ENCODE measurements at places on chromosomes 6 and 20.

DNA sequence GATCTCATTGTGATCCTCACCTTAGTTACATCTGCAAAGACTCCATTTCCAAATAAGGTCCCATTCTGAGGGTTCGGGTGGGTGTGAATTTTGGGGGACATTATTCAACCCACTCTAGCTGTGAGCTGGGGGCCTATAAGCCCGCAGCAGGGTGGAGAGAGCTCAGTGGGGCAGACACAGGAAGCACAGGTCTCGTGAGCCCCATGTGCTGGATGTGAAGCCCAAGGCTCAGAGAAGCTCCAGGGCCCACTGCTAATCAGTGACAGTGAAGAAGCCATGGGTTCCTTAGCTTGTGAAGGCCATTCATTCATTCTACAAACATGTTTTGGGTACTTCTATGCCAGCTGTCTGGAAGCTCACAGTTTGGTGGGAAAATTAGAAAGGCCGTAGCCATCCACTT lies 47.5 kb downstream of the CHMP4B start:
- DNase-seq = no peak

DNA sequence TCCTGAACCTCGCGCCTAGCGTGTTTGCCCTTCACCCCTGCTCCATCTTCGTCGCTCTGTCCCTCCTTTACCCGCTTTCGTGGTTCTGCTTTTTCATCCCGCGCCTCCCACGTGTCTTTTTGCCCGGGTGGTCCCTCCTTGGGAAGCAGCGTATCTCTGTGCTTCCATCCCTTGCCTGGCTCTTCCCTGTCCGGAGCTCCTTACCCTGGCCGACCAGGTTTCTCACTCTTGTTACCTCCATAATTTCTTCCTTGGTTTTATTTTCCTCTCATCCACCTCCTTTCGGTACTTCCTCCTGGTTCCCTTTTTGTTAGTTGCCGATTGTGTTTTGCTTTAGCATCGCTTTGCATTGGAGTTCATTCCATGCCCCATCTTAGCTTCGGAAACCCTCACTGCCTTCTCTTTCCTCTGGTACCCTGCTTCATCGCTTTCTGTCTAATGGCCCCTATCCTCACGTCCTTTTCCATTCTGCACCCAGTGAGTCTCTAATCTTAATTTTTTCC lies 735 bp downstream of the FAM135A start:
- DNase-seq = peak; percentile 45

- DNase-seq = peak; percentile 82
These were observed at the start of gene PHF1 for GRCh38 chr6:33410711-33411631. TSS of gene PHF1 (plus strand) at chr6:33411014. CDS start at chr6:33412264, 1,250 bp downstream.

DNA sequence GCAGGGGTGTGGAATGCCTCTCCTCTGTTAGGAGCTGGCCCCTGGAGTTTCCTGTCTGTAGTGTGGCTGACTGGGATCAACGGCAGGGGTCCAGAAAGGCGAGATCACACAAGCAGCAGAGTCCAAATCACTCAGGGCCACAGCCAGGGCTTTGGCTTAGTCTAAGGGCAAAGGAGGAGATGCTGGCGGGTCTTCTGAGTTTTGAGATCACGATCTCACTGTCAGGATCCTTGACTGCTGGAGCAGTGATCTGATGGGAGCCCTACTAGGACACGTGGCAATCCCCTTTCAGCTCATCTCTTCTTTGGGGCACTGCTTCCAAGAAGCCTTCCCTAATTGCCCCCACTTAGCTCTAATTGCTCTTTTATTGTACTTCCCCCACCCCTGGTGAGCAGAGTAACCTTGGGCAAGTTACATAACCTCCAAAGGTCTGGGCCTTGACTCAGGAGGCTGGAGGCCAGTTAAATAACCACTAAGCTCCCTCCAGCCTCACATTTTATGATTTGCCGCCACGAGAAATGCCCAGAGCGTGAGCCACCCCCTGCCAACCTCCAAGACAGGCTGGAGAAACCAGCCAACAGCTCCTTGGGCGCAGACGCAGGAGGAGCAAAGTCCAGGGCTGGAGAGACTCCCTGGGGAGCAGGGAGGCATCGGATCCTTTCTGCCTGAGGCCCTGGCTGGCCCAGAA lies 12.0 kb downstream of the KCNK5 start:
- DNase-seq = no peak

DNA sequence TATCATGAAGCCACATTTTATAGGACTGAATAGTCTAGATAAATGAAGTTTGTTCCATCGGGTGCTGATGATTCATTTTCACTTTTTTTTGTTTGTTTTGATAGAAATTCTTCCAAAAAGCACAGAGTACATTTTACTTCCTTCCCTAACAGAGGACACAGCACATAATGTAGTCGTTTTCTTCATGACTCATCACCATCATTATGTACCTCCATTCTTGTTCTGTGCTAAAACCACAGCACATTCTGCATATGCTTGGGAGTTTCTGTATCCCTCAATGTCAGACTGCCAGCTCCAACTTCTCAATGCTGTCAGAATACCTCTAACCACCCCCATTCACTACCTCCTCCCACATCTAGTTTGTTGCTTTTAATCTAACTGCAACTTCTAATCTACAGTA lies 1004.9 kb upstream of the ADGRB3 start:
- DNase-seq = no peak

GRCh38 chr6:4017834-4018170 lies 61.1 kb downstream of the FAM217A start:
- peak; percentile 65 for DNase-seq

GRCh38 chr20:63658749-63659187 lies 656 bp downstream of the RTEL1 start:
- DNase-seq = peak; percentile 18

- DNase-seq = no peak
These were observed 22.1 kb downstream of the GSTA4 start for GRCh38 chr6:52972989-52973388.

- DNase-seq = no peak
These were observed 6.9 kb downstream of the ZMYND8 start for GRCh38 chr20:47349365-47350180.

DNA sequence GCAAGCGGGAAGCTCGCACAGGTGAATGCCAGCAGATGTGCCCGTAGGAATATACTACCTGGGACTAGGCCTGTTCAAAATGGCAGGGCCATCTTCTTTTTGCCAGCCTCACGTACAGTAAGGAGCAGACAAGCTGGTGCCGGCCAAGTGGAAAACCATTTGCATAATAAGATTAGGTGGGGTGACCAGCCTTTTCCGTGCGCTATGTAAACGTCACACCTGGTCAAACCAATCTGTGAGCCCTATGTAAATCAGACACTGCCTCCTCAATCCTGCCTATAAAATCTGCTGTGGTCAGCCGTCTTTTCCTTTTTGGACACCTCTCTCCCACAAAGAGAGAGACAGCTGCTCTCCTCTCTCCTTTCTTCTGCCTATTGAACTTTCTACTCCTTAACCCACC lies 60.8 kb upstream of the TMEM30A start:
- peak; percentile 14 for DNase-seq

GRCh38 chr6:15770347-15771143 lies 107.7 kb upstream of the DTNBP1 start:
- no peak for DNase-seq

DNA sequence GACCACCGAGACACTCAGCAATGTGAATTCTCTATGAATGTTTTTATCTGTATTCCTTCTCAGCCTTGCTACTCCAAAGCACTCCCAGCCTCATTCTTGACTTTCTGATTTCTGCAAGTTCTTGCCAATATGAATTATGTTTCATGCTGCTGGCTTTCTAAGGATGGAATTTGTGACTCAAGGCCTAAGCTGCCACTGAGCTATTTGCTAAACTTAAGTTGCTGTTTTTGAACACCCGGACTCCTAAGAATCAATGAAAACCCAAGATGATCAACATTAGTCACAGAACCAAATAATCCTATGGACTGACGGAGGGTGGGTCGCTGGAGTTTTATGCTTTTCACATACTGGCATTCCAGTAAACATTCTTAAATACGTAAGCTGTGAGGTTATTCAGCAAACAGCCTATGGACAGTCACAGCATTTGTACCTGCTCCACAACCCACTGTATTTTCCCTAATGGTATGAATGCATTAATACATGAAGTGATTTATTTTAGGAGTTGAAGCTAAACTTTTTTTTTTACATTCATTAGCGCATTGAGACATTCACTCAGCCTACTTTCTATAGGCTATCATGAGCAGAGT lies 8.2 kb upstream of the PXDC1 start:
- DNase-seq = no peak

DNA sequence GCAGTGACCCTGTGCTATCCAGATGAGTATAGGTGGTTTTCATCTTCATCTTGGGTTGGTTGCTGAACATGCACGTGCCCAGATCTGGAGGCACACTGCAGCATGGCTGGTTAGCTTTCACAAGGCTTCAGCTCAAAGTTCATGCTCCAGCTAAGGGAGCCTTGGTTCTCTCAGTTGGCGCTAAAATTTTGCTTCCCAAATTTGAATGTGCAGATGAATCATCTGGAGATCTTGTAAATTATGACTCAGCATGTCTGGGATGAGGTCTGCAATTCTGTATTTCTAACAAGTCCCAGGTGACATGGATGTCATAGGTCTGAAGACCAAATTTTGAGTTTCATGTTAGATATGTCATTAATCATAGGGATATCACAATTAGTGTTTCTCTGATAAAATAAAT lies 230.8 kb downstream of the FOXA2 start:
- DNase-seq = no peak

DNA sequence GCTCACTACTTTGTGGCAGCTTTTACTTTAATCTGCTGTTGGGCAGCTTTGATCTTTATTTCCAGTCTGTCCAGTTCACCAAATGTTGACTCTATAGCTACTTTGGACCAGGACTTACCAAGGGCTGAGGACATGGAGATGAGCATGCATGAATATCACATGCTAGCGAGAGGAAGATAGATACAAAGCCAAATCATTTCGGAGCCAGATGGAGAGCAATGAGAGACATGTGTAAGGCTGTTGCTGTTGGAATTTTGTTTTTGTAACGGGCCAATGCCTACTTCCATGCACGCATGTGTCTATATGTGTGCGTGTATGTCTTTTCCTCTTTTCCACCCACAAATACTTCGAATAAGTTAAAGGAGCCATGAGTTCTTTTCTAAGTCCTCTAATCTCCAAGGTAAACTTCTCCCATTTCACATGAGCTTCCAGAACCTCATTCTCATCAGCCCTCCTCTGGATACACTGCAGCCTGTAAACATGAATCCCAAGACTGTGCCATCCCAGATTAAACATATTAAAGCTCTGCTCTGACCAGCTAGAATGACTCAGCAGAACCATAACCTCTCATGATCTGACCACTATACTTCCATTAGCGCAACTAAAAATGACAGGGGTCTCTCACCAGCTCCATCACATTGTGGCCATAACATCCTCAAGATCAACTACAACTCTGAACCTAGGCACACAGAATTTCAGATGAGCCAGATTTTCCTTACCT lies 160.7 kb downstream of the LRFN2 start:
- DNase-seq = no peak

GRCh38 chr20:32358883-32359632 lies 927 bp downstream of the ASXL1 start:
- peak; percentile 80 for DNase-seq

GRCh38 chr6:124796464-124796970 lies 165.7 kb upstream of the RNF217 start:
- DNase-seq = no peak

DNA sequence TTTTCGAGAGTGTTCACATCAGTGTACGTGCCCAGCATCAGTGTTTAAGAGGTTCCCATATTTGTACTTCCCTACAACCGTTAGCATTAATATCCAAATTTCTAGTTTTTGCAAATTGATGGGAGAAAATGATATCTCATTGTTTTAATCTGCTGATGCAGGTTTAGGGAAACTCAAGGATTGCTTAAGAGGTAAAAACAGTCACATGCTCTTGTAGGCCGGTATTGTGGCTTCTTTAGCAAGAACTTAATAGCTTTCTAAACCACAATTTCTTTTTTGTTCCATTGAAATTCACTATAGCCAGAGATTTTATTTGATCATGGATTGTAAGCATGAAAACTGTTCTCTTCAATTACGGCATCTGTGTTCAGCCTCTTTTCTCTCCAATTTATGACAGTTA lies 29.5 kb downstream of the BEND6 start:
- no peak for DNase-seq

DNA sequence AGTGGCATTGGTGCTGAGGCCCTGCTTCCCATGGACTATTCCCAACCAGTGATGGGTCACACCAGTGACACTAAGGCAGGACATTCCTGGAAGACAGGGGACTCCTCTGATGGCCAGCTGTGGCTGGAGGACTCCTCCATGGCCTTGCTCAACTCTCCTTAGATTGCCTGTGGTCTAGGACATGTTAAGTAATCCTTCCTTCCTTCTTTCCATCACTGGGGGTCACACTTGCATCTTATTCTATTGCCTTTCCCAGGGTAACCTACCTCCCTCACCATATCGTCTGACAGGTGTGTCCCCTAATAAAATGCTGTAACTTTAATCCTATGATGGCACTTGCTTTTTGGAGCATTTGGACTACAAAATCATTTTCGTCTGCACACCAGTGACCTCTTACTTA lies 24.5 kb upstream of the HLA-A start:
- DNase-seq = peak; percentile 24

DNA sequence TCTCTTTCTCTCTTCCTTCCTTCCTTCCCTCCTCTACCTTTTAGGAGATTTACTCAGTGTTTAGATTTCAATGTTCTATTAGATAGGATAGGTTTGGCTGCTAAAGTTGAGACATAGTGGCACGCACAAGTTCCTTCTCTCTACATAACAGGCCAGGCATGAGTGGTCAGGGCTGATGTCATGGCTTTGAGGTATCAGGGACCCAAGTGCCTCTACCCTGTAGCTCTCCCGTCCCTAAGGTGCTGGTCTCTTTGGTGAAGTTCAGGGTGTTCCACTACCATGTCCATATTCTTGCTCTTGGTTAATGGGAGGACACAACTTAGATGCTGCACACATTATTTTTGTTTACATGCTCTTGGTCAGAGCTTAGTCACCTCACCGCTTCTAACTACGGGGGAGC lies 245.3 kb downstream of the QKI start:
- no peak for DNase-seq

- DNase-seq = peak; percentile 55
These were observed 10.6 kb downstream of the RPS10 start for GRCh38 chr6:34414999-34415858.

DNA sequence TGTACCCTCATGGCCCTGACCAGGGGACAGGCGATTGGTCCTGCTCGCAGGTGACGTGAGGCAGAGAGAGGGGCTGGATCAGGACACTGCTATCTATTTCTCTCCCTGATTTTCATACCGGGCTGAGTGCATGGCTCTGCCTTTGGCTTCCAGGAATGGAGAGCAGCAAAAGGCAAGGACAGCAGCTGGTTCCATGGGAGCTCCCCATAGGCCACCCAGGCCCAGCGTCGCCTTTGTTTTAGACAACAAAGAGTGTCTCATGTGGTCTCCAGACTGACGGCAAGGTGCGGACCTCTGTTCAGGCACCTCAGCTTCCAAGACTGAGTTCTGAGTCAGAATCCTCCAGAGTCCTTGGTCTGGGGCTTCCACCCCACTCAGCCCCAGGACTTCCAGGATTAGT lies 123.1 kb downstream of the VEGFA start:
- no peak for DNase-seq
